Muscle of leg (tissue), 16 donors: ENCODE measurements at places on chromosomes 11 and 22. TPM values are rescaled to one million over a fixed set of nuclear protein-coding genes. Genes with fewer than 3 reads are reported as not detected.

The MS4A6E gene
- not detected for polyA plus RNA-seq

The FAM227A gene
- polyA plus RNA-seq = 0.69 TPM

The OR5M3 gene
- not detected for polyA plus RNA-seq

The TNNT3 gene
- 3,800 TPM for polyA plus RNA-seq

The HORMAD2 gene
- polyA plus RNA-seq = not detected

The PHETA2 gene
- 18.0 TPM for polyA plus RNA-seq

The DDI1 gene
- not detected for polyA plus RNA-seq

The PVALB gene
- polyA plus RNA-seq = 6.9 TPM

The MOV10L1 gene
- polyA plus RNA-seq = 0.11 TPM

The MGAT3 gene
- 9.6 TPM for polyA plus RNA-seq

The ADM gene
- polyA plus RNA-seq = 19.6 TPM

The SIK2 gene
- polyA plus RNA-seq = 23.2 TPM

The KDM4E gene
- polyA plus RNA-seq = 0.08 TPM

The CDC42EP2 gene
- 42.4 TPM for polyA plus RNA-seq

The CASP1 gene
- 7.0 TPM for polyA plus RNA-seq

The TBC1D10A gene
- polyA plus RNA-seq = 8.6 TPM

The C11orf21 gene
- 2.5 TPM for polyA plus RNA-seq

The USH1C gene
- not detected for polyA plus RNA-seq

The CASP5 gene
- polyA plus RNA-seq = not detected

The MMP27 gene
- polyA plus RNA-seq = not detected

The POU2AF3 gene
- polyA plus RNA-seq = 4.4 TPM

The ANO5 gene
- polyA plus RNA-seq = 13.3 TPM

The KRTAP5-9 gene
- polyA plus RNA-seq = 0.16 TPM

The OR52W1 gene
- not detected for polyA plus RNA-seq

The RNF169 gene
- polyA plus RNA-seq = 11.7 TPM

The OR52I2 gene
- polyA plus RNA-seq = not detected

The PRODH gene
- 2.7 TPM for polyA plus RNA-seq

The ANO9 gene
- polyA plus RNA-seq = 0.38 TPM

The CAT gene
- polyA plus RNA-seq = 71.6 TPM

The OR5A1 gene
- polyA plus RNA-seq = not detected

The GLYATL2 gene
- polyA plus RNA-seq = 0.80 TPM

The SPDYC gene
- polyA plus RNA-seq = not detected

The KCNA4 gene
- polyA plus RNA-seq = 0.25 TPM

The LTO1 gene
- 20.4 TPM for polyA plus RNA-seq

The ASCC2 gene
- polyA plus RNA-seq = 29.0 TPM

The OR4D5 gene
- polyA plus RNA-seq = not detected

The TMPRSS13 gene
- 0.48 TPM for polyA plus RNA-seq

The ZC3H12C gene
- polyA plus RNA-seq = 10.1 TPM

The UBE4A gene
- polyA plus RNA-seq = 23.6 TPM

The CTSW gene
- polyA plus RNA-seq = 0.48 TPM

The TNNI2 gene
- polyA plus RNA-seq = 1,962 TPM

The SMC1B gene
- 0.05 TPM for polyA plus RNA-seq

The RAB39A gene
- polyA plus RNA-seq = 0.81 TPM

The GRK3 gene
- 8.1 TPM for polyA plus RNA-seq

The MUC2 gene
- polyA plus RNA-seq = 0.01 TPM

The LRRN4CL gene
- polyA plus RNA-seq = 15.9 TPM

The RSF1 gene
- polyA plus RNA-seq = 25.8 TPM

The TSPAN32 gene
- polyA plus RNA-seq = 6.9 TPM

The GPHA2 gene
- 0.15 TPM for polyA plus RNA-seq

The ISX gene
- polyA plus RNA-seq = not detected

The UPK3A gene
- 0.19 TPM for polyA plus RNA-seq

The MUC5B gene
- 0.01 TPM for polyA plus RNA-seq

The KIF18A gene
- polyA plus RNA-seq = 6.4 TPM

The SCGB2A2 gene
- not detected for polyA plus RNA-seq

The OR2AG2 gene
- polyA plus RNA-seq = 0.04 TPM

The CDCA5 gene
- 9.7 TPM for polyA plus RNA-seq

The C11orf91 gene
- not detected for polyA plus RNA-seq
